ENCODE measurements at places on chromosomes 1 and 21.

DNA sequence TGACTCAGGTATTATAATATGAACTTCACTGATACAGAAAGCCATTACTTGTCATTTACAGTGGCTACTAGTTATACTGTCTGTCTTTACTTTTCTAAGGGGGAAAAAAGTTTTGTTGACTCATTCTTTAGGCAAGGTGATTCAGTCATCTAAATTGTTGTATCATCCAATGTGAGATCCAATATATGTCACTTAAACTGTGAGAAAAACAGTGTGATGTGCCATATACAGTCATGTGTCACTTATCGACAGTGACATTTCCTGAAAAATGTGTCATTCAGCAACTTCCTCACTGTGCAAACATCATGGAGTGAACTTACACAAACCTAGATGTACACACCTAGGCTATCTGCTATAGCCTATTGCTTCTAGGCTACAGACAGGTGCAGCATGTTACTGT is 57.6 kb downstream of the KCNK2 start:
- no peak for DNase-seq

- DNase-seq, result no peak
Measured at GRCh38 chr1:196607981-196608380, 259 bp downstream of the KCNT2 start.

GRCh38 chr1:22143065-22144033 is at the start of gene WNT4:
Gene WNT4 (minus strand): TSS chr1:22143097. CDS start chr1:22142922, 175 bp downstream.
- DNase-seq, result no peak

DNA sequence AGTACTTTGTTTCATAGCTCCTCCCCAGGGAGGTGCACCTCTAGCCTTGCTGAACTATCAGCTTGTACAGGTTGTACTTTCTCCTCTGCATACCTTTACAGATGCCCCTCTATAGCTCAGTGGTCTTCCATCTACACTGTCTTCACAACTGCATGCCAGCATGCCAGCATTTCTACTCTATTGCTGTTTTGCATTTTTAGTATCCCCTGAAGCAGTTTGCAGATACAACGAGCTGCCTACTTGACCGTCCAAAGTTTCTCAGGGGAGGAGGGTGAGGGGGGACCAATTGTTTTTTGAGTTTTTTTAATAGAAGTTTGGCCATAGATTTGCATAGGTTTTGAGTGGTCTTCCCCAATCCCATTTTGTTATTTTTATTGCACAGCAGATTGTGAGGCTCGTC is 27.6 kb upstream of the CTH start:
- no peak for DNase-seq

DNA sequence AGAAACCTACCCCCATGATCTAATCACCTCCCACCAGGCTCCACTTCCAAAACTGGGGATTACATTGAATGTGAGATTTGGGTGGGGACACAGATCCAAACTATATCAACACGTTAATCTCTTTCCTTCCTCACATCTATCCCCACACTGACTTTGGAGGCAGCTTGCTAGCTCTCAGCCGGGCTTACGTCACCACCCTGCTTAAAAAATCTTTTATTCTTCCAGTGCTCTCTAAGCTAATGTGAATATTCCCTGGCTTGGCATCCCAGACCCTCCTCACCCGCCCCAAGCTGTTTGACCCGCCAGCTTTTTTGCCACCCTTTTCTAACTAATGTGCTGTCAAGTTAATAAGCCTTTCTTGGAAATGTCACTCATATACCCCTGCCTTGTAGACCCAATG is 47.9 kb upstream of the CTPS1 start:
- no peak for DNase-seq

DNA sequence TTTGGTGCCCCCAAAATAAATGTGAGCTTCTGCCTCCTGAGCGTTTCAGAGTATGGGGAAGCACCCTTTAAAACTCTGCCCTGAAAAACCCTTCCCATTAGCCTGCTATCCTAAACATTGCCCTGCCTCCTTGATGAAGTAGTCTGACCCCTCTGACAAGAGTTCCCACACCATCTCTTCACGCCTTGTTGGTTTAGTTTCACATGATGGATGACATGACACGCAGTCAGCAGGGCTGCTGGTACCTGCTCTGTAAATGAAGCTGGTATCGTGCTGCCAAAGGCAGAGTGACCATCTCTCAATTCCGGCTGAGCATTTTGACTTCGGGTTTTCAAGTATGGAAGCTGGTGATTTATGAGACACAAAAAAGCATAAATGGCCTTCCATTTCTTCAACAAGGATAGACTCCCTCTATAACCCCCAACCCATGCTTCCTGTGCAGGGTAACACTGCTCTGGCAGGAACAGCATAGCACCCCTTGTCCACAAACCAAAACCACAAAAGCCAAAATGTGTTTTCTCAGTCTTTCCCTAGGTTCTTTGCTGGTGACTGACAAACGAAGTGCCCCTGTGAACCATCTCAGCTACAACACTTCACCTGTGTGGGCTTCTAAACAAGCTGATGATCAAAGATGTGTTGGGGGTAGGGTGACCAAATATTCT is 444.6 kb downstream of the NUF2 start:
- no peak for DNase-seq

DNA sequence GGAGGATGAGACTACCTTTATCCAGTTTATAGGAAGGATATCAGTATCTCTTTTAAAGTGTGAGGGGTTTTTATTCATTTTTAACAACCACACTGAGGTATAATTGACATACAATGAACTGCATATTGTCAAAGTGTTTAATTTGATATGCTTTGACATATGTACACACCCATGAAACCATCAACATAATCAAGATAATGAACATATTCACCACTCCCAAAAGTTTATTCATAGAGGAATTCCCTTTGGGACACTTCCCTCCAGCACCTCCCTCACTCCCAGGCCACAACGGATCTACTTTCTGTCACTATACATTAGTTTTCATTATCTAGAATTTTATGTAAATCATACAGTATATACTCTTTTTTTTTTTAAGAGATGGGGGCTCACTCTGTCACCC is 63.4 kb upstream of the MCOLN3 start:
- no peak for DNase-seq

GRCh38 chr1:115286431-115287205 is 51.4 kb downstream of the NGF start:
- no peak for DNase-seq

DNA sequence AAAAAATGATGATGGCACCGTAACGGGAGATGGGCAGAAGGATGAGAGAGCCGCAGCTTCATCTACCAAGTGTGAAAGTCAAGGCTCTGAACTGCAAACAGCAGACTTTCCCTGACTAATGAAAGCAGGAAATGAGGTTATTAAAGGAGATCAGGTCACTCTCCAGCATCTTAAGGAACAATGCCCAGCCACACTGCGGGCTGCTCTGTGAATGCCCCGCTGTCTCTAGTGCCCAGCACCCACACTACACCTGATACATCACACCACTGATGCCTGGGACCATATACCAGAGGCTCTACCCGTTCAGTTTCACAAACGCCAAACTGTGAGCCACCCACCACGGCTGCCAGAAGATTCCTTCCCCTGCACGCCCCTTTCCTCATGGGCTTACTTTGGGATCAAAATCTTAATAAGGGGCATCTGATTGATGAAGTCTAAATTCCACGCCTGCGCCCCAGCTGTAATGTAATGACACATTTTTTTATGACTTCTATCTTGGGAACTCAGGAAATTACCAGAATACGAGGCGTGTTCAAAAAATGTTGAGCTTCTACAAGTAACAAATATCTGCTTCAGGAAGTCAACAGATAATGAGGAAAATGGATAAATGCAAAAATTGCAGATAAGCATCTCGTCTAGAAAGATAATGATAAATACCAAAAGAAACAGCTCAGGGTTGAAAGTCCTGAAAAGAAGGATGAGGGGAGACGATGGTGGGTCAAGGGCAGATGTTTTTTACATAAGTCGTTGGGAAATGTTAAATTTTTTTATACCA is 72.0 kb downstream of the MIS18A start:
- no peak for DNase-seq

DNA sequence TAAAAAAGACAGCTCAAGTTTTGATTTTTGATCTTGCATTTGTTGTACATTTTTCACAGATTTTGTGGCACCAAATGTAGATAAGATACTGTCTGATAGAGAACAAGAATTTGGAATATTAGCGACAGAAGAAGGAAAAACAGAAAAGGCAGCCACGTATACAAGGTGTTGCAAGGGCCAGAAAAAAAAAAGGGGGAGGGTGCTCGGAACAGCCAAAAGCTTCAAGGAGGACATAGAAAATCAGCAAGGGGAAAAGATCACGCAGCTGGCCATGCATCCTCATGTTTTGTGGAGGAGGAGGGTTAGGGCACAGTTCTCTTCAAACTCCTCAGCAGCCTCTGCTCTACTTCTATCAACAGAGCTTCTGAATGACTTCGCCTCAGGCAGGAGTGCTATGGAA is 80.7 kb upstream of the MROH9 start:
- no peak for DNase-seq

- DNase-seq, result no peak
Measured at GRCh38 chr21:25215698-25216384, 391.4 kb downstream of the MRPL39 start.

GRCh38 chr1:64801851-64802523 is 57.1 kb downstream of the RAVER2 start:
- no peak for DNase-seq

- no peak for DNase-seq
Measured at GRCh38 chr21:31928656-31929055, 55.8 kb downstream of the HUNK start.

DNA sequence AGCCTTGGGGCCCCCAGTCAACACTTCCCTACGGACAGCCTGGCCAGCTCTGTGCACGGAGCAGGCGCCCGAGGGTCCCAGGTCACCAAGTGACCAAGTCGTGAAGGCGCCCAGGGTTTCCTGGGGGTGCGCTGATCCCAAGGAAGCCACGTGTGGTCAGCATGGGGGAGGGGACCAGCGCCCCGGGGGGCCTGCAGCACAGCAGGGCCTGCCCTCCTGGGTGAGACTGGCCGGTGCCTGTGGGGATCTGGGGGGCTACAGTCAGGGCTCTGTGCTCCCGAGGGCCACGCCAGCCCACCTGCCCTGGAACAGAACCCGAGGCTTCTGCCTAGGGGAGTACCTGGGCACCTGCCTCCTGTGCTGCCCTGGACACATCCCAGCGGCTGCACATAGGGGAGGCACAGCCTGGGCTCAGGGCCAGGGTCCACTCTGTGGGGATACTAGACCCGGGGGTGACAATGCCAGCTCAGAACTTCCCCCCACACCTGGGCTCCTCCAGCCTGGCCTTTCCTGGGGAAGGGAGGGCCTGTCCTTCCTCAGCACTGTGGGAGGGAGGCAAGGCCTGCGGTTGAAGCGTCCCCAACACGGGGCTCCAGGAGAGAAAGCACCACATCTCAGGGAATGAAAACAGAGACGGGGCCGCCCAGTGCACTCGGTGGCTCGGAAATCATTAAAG is 6.2 kb upstream of the POFUT2 start:
- no peak for DNase-seq

- DNase-seq, result no peak
Measured at GRCh38 chr1:110749960-110750359, 75.2 kb upstream of the KCNA3 start.

GRCh38 chr1:160558660-160559380 is 20.5 kb downstream of the CD84 start:
- no peak for DNase-seq

DNA sequence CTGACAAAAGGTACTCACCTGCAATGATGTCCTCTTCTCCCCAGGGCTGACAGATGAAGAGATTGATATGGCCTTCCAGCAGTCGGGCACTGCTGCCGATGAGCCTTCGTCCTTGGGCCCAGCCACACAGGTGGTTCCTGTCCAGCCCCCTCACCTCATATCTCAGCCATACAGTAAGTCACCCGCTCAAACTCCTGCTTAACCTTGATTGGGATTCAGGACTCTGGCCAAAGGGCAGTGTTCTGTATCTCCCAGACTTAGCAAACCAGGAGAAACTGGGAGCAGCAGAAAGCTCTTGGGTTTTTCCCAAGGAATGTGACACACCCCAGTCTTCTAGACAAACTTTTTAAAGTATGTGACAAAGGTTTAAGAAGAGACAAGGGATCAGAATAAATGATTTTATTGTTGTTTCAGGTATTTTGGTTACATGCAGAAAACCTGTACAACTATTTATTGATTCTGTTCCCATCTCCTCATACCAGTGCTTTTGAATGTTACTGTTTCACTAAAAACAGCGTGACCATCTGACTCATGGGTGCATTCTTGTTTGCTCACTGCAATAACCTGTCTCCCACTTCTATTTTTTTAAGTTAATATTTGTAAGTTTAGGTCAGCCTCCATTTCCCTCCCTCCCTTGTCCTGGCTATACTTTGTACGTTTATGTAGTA is 124.6 kb downstream of the PEX14 start:
- DNase-seq, result no peak

GRCh38 chr1:43352881-43353280 is 5.9 kb upstream of the CDC20 start:
- DNase-seq, result no peak

- DNase-seq, result no peak
Measured at GRCh38 chr1:110443451-110443850, 7.5 kb upstream of the PROK1 start.

DNA sequence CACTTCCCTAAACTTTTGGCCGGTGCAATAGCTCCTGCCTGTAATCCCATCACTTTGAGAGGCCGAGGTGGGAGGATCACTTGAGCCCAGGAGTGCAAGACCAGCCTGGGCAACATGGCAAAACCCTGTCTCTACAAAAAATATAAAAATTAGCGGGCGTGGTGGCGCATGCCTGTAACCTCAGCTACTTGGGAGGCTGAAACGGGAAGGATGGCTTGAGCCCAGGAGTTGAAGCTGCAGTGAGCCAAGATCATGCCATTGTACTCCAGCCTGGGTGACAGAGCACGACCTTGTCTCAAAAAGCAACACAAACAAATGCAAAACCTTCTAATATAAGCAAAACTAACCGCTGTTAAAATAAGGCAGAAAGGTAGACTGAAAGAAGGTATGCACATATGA is 25.9 kb downstream of the TMEM51 start:
- no peak for DNase-seq

GRCh38 chr1:74222701-74223100 is 12.5 kb upstream of the TNNI3K start:
- no peak for DNase-seq

DNA sequence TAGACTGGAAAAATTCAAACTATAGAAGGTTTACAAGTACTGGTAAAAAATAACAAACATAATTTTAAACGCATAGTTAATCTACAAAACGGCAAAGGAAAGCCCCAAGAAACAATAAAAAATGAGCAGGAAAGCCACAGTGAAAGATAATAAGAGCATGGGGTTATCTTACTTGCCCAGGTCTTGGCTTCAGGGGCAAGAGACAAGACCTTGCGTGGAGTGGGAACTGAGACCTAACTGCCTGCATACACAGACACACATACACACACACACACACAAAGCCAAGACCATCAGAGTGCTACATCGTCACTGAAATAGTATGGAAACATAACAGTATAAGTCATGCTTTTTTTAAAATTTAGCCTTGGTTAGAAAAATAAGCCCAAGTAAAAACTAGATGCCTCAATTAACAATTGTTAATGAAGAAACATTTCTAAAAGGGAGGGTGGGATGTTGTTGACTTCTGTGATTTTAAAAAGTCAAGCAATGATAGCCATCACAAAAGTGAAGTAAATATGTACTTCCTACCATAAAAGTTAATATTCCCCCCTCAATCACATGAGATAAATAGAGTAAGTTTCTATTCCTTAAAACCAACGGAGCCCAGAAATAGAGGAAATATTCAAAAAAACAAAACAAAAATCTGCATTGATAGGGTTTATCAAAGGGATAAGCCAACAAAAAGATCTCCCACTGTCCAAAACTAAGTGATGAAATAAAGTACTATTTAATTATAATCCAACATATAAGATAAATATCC is 29.4 kb upstream of the CRP start:
- DNase-seq, result no peak
